ENCODE measurements at places on chromosomes 11 and 22.

- no peak for DNase-seq
Observed at GRCh38 chr22:27768027-27768653, 33.4 kb downstream of the MN1 start.

DNA sequence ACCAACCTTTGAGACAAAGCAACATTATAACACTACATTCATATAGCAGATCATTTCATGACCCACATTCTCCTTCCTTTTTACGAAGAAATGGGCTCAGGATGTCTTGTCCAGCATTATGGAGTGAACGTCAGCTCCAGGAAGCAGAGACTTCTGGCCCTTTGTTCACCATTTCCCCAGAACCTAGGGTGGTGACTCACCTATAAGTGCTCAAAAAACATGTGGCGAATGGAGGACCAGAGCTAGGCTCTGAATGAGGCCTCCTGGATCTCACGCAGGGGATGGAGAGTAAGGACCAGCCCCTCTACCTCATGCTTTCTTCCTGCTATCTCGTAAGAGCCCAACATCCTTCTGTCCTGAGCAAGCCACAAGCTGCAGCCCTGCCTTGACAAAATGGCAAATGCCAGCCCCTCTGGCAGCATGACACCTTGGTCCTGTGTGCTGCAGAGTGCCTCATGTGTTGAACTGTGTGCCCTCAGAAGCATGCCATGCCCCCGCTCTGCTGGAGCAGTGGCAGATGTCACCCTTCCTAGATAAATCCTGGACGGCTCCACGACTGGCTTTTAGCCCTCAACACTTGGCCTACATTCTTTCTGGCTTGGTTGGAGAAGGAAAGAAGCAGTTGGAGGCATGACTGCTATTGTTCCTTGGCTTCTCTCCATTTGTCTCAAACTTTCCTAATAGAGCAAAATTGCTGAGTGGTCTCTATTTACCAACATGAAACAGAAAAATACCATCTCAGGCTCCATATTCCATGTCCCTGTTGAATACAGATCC lies 6.5 kb upstream of the ST3GAL4 start:
- no peak for DNase-seq

- peak; percentile 64 for DNase-seq
Observed at GRCh38 chr11:130314184-130314749, 450 bp downstream of the ZBTB44 start.

GRCh38 chr22:21938906-21939305 lies 13.7 kb downstream of the PPM1F start:
- DNase-seq: no peak

GRCh38 chr11:103737747-103738146 lies 298.7 kb upstream of the DDI1 start:
- no peak for DNase-seq

- no peak for DNase-seq
Observed at GRCh38 chr22:45212992-45213751, 27.5 kb downstream of the KIAA0930 start.

DNA sequence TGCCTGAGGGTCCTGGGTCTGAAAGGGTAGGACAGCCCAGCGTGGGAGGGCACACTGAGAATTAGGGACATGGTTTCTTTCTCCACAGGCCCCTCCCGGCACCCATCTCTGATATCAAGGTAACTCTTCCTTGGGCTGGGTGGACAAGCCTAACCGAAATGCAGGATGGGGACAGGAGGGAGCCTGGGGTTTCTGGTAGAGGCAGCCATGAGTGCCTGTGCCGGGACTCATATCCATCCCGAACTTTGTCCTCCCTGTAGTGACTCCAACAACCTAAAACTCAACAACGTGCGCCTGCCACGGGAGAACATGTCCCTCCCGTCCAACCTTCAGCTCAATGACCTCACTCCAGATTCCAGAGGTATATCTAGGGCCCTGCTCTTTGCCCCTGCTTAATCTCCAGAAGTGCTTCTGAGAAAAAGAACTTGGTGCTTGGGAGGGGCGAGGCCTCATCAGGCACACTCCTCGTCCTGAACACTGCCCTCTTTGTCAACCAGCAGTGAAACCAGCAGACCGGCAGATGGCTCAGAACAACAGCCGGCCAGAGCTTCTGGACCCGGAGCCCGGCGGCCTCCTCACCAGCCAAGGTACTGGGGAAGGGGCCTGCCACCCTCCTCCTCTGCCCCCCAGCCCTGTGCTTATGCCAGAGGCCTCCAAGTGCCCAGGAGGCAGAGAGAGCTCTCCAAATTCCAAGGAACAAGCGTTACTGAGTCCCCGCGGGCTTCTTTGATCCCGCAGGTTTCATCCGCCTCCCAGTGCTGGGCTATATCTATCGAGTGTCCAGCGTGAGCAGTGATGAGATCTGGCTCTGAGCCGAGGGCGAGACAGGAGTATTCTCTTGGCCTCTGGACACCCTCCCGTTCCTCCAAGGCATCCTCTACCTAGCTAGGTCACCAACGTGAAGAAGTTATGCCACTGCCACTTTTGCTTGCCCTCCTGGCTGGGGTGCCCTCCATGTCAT lies 3.1 kb downstream of the TMEM25 start:
- DNase-seq: no peak
